Left ventricle myocardium inferior (tissue), 1 donor: ENCODE measurements at places on chromosomes 3 and 15. TPM values are rescaled to one million over a fixed set of nuclear protein-coding genes. Genes with fewer than 3 reads are reported as not detected.

PPP1R14D gene
- not detected for total RNA-seq

RYR3 gene
- total RNA-seq: 0.08 TPM

C3orf49 gene
- total RNA-seq: not detected

SYNPR gene
- 0.93 TPM for total RNA-seq

DNA sequence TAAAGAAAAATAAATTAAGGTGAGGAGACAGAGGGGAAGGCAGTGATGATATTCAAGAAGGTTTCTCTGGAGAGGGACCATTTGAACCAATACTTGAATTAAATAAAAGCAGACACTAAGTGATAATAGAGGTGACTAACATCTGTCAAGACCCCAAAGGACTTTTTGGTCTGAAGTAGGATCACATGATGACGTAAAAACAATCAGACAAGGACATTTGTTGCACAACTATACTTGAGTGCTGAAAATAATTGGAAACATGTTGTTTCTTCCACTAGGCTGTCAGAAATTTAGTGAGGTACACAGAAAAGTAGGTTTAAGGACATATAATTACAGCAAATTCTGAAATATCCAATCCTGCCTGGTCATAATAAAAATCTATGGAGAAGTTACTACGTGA lies 179.5 kb downstream of the WNT5A start:
- H3K36me3 ChIP-seq: no peaks in the 10 kb centered on the region
- no peaks in the 10 kb centered on the region for H3K4me1 ChIP-seq
- no peak overlapping the region for H3K4me3 ChIP-seq
- peaks cover 3% of the 10 kb centered on the region for H3K27me3 ChIP-seq

GRCh38 chr3:38640661-38641452 lies 8.6 kb downstream of the SCN5A start:
- H3K36me3 ChIP-seq: no peaks in the 10 kb centered on the region
- H3K27ac ChIP-seq: peak overlapping the region; percentile 93
- H3K4me1 ChIP-seq: peaks cover 95% of the 10 kb centered on the region
- peaks cover 23% of the 10 kb centered on the region for H3K27me3 ChIP-seq

GRCh38 chr15:33888176-33888575 lies 80.1 kb upstream of the CHRM5 start:
- no peaks in the 10 kb centered on the region for H3K4me1 ChIP-seq
- no peaks in the 10 kb centered on the region for H3K27me3 ChIP-seq
- no peaks in the 10 kb centered on the region for H3K36me3 ChIP-seq
- DNase-seq: no peak
- no peak overlapping the region for H3K4me3 ChIP-seq
- no peak overlapping the region for H3K27ac ChIP-seq

- H3K27ac ChIP-seq: no peak overlapping the region
- H3K36me3 ChIP-seq: no peaks in the 10 kb centered on the region
- no peak for DNase-seq
- H3K4me1 ChIP-seq: no peaks in the 10 kb centered on the region
- no peaks in the 10 kb centered on the region for H3K27me3 ChIP-seq
- H3K4me3 ChIP-seq: no peak overlapping the region
Observed at GRCh38 chr3:175478301-175478700, 619.2 kb downstream of the NAALADL2 start.

DNA sequence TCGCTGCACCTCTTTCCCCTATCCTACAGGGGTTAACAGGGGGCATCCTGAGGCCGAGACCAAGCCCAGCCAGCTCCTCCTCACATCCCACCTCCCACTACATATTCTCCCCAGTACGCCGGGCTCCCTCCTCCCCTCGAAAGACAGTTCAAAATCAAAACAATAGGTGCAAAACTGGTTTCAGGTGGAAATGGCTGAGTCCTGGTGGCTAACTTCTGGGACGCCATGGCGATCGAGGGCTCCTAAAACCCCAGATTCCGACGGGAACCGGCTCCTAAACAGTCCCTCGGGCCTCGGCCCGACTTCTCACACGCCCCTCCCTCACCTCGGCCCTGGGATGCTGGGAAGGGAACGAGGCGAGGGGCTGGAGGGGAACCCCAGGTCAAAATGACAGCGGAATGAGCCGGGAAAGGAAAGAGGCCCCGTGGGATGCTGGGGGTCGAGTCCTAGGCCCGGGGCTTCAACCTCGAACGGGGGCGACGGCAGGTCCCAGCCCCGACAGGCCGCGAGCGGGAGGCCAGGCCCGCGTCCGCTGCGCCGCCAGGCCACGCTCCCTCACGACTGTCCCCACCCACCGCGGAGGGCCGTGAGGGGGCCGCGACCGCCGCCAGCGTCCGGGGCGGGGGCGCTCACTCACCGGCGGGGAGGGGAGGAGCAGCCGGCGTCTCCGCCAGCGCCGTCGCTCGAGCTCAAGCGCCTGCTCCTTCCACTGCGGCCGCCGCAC lies 492 bp downstream of the TMCC1 start:
- H3K27ac ChIP-seq: peak overlapping the region; percentile 96
- H3K36me3 ChIP-seq: no peaks in the 10 kb centered on the region
- no peaks in the 10 kb centered on the region for H3K27me3 ChIP-seq

DNA sequence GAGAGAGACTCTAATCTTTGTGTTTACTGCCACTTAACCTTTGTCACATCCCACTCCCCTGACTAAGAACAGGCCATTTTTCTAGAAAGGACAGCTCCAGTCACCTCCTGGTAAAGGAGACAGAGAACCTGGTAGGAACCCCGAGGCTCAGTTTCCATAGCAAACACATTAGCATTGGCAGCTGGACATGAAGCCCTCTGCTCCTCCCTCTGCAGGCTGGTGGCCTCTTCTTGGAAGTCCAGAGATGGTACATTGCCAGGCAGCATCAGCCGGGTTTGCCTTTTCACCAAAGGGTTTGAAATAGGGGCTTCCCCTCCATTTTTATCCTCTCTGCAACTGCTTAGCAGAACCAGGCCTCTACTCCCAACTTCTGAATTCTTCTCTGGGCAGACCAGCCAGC lies 213.4 kb upstream of the SEMA6D start:
- H3K4me1 ChIP-seq: peaks cover 30% of the 10 kb centered on the region
- no peak overlapping the region for H3K27ac ChIP-seq
- H3K27me3 ChIP-seq: no peaks in the 10 kb centered on the region

GRCh38 chr15:56369234-56369633 lies 4.0 kb downstream of the TEX9 start:
- H3K27ac ChIP-seq: no peak overlapping the region
- H3K27me3 ChIP-seq: peaks cover 4% of the 10 kb centered on the region
- no peak overlapping the region for H3K4me3 ChIP-seq

DNA sequence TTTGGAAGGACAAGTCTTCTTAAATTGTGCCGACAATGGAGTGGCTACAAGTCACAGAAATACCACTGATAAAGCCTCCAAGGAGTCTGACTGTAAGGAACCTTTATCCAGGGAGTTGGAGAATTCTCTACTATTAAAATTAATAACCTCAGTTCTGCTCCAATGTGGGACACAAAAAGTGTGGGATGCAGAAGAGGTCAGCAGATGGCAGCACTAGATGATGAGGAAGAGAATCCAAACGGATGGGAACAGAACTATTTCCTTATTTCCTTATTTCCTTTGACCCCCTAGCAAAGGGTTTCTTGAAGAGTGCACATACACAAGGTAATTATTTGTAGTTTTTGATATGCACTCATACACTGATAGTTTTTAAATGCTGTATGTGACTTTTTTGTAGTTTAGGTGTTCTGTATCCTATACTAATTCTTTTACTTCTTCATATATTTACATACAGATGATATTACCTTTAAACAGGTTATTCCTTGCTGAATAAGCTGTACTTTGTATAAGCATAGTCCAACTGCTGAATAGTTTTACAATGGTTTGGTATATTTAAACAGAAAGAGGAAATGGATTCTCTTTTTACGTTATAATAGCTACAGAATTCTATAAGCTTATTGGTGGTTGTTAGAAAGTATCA lies 25.6 kb upstream of the NLGN1 start:
- no peaks in the 10 kb centered on the region for H3K27me3 ChIP-seq
- H3K27ac ChIP-seq: no peak overlapping the region
- no peak overlapping the region for H3K4me3 ChIP-seq
- no peak for DNase-seq

GRCh38 chr15:101540480-101541239 lies 51.2 kb upstream of the PCSK6 start:
- H3K36me3 ChIP-seq: no peaks in the 10 kb centered on the region
- no peak overlapping the region for H3K4me3 ChIP-seq
- no peak overlapping the region for H3K27ac ChIP-seq

- no peaks in the 10 kb centered on the region for H3K27me3 ChIP-seq
- peak overlapping the region; percentile 95 for H3K4me3 ChIP-seq
- peaks cover 16% of the 10 kb centered on the region for H3K36me3 ChIP-seq
- H3K27ac ChIP-seq: peak overlapping the region; percentile 96
- peaks cover 80% of the 10 kb centered on the region for H3K4me1 ChIP-seq
Observed at GRCh38 chr3:127820221-127820825, 2.0 kb downstream of the MGLL start.

- no peaks in the 10 kb centered on the region for H3K36me3 ChIP-seq
- H3K4me3 ChIP-seq: no peak overlapping the region
- peaks cover 4% of the 10 kb centered on the region for H3K27me3 ChIP-seq
Observed at GRCh38 chr3:111621535-111621934, 26.4 kb upstream of the ZBED2 start.
